NCI-H526 treated with DMSO at 0.1 percent for 48 hours (cell line): ENCODE measurements at places on chromosomes 7 and 10.

DNA sequence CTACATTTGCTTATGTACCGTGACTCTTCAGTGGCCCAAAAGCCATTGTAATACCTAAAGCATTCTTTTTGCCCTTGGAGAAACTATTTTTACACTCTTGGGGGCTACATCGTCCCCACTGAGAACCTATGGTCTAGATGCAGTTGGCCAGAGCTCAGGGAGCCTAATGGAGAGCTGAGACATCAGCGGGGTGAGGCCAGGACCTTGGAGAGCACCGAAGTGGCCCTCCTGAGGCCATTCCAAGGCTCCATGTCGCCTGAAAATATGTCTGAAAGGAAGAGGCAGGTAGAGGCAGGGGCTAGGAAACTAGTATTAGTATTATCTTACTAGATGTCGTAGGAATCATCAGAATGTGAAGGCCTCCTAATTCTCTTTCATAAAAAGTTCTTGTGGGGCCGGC lies 4.9 kb downstream of the PKD2L1 start:
- DNase-seq, result no peak

- DNase-seq, result no peak
Measured at GRCh38 chr7:99699946-99700345, 20.1 kb upstream of the CYP3A5 start.

GRCh38 chr10:64265961-64266360 lies 744.8 kb downstream of the REEP3 start:
- no peak for DNase-seq

- no peak for DNase-seq
Measured at GRCh38 chr10:101216207-101217043, 12.8 kb downstream of the LBX1 start.

- no peak for DNase-seq
Measured at GRCh38 chr10:1253523-1254353, 197.6 kb downstream of the WDR37 start.
